Activated CD4-positive, CD25-positive, alpha-beta regulatory T cell treated with anti-CD3 and anti-CD28 coated beads, Interleukin-2, amount 50 U/mL, for 16 hours (primary cell): ENCODE measurements at places on chromosomes 3 and 15.

DNA sequence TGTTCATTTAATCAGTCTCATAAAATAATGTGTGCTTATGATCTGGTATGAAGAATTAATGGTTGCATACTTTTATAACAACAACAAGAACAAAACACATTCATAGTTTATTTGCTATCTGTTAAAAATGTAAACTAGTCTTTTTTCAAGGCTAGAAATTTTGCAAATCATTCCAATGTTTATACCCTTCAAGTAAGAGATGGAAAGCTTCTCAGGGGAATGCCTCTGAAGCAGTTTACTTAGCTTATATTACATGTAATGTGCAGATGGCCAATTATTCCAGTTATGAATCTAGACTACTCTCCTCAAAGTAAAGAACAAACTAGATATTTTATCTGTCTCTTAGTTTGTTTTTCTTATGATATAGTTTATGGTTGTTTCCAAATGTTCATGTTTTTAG, 575.4 kb downstream of the NAALADL2 start:
- DNase-seq, result no peak

DNA sequence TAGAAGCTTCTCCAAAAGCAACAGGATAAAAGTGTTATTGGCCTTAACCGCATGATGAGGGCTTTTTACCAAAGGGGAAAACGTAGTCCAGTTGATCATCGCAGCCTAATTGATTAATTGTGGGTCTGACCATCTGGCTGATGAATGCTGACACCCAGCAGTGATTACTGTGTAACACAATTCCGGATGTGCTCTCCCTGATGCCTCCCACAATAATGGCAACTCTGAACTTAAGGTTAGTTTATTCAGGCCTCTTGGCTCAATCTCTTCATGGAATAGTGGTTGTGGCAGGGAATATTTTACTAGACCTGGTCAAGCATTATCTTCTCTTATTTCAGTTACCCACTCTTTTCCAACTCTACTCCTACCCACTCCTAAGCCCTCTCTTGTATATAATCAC, 332.9 kb downstream of the TIGIT start:
- DNase-seq, result no peak

DNA sequence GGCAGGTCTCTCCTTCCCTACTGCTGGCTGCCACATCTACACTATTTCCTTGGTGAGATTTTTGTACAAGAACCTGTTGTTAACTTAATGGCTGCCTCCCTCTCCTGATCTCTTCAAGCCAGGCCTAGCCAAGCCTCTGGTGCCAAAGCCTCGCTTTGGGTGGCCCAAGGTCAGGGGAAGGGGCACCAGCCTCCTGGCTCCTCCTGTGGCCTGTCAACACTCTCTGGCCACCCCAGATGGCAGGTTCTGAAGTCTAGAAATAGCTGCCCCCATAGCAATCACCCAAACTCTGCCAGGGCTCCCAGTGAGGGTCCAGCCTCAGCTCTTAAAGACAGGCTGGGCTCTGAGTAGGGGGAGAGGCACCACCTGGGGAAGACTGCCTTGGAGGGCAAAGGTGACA, 5.0 kb downstream of the IFRD2 start:
- no peak for DNase-seq

- no peak for DNase-seq
These were observed 27.9 kb upstream of the PRTG start for GRCh38 chr15:55770806-55771205.

DNA sequence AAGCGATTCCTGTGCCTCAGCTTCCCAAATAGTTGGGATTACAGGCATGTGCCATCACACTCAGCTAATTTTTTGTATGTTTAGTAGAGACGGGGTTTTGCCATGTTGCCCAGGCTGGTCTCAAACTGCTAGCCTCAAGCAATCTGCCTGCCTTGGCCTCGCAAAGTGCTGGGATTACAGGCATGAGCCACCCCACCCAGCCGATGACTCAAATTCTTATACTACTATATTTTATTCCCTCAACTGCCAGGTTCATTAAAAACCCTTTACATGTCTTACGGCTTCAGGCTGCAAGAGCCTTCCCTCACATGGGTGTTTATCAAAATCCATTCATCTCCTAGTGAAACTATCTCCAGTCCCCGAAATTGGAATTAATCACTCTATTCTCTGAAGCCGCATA, 63.4 kb downstream of the CBLB start:
- no peak for DNase-seq

DNA sequence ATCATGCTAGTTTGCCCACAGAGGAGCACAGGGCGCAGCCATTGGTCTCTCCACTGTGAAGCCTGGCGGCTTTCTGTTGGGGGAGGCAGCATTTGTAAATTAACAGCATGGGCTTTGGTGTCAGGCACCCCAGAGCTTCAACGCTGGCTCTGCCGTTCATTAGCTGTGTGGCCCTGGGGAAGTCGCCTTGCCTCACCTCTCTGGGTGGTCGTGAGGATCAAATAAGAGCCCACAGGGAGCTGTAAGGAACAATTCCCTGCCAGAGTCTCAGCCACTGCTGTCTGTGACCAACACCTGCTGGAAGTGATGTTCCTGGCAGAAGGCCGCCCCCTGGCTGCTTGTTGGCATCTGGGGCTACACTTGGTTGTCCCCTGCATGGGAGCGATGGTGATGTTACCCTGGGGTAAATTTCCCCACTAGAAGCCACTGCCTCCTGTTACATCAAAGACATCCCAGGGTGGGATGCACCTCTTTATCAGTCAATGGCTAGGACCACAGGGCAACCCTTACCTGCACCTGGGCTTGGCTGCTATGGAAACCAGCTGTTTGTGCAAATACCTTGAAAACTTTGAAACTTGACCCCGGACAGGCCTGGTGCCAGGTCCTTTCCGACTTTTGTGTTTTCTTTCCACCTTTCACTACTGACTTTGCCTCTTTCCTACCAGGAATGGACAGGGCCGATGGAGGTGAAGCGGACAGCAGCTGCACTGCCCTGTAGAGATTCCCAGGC, 36.9 kb downstream of the DNASE1L3 start:
- no peak for DNase-seq

DNA sequence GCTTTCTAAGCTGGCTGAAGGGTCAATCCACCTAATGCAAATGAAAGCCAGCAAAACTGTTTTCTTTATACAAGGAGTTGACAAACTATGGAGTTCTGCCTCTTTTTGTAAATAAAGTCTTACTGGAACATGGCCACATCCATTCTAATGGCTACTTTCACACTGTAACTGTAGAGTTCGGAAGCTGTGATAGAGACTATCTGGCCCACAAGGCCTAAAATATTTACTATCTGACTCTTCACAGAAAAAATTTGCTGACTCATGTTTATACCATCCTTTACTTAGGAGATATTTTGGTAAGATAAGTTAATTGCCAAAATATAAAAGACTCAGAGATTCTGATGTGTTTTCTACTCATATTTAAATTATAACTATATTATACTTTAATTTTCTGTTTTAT, 93.7 kb upstream of the GK5 start:
- DNase-seq, result no peak

GRCh38 chr3:30292192-30292893, 314.1 kb upstream of the TGFBR2 start:
- DNase-seq, result no peak

GRCh38 chr3:37243820-37244748, 69.7 kb upstream of the LRRFIP2 start:
- peak; percentile 16 for DNase-seq

DNA sequence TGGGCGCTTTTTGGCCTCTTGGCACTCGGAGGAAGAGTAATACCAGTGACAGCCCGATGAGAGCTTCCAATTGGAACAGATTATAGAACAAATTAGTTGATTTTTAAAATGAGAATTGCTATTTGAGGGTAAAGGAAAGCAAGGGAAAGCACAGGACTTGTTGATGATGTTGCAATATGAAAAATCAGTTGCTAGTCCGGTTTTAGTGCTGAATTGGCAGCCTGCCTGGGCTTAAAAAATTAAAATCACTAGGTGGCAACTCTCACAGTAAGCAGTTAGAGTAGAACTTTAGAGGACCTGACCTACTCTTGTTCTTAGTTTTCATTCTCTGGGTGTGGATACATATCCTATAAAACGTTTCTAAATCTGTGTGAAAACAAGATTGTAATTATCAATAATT, 2.1 kb upstream of the SCAANT1 start:
- DNase-seq, result no peak

DNA sequence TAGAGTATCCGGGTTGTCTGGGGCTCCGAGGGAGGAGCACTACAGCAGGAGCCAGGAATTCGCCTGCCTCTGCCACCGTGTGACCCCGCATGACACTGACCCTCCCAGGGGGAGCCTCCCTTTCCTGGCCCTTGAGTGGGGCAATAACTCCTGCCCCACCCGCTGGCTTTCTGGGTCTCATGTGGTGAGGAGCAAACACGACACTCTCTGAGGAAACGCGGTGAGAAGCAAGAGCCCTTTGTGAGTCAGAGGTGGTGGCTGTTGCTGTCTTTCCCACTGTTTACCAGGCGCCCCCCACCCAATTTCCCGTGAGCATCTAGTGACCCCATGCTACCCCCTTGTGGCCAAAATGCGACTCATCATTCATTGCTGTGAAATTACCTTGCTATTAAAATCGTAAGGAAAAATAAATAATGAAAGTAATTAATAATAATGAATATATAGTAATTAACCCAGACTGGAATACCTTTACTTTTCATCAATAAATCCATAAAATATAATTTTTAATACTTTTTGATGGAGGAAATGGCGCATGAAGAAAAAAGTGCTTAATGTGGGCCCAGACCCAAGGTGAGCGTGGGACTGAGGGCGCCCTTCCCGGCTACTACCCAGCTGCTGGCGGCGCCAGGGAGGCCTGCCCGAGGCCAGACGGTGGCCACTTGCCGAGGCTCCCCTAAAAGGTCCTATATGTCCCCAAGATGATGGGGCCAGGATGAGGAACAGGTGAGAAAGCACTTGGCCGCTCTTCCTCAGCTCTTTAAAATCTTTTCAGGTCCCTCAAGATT, 29.3 kb downstream of the CCNL1 start:
- peak; percentile 37 for DNase-seq
